NCI-H2029 treated with DMSO at 0.1 percent for 48 hours (cell line): ENCODE measurements at places on chromosomes 16 and 17.

GRCh38 chr16:54076006-54076504 lies 210.5 kb downstream of the IRX3 start:
- no peak for DNase-seq

DNA sequence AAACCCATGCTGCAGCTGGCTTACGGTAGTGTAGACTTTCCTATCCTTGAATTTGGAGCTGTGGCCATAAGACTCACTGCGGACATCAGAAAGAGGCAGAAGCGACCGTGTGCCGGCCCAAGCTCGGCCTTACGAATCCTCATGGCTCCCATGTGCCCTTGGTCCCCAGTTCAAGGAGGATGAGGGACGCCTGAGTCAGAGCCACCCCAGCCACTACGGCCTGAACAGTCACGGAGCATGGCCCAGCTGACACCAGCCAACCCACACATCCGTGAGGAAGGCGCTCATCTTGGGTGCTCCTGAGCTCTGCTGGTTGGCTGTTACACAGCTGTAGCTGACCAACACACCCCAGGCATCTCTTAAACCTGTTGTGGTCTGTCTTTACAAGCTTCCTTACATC lies 44.0 kb downstream of the ZCCHC14 start:
- DNase-seq, result no peak

DNA sequence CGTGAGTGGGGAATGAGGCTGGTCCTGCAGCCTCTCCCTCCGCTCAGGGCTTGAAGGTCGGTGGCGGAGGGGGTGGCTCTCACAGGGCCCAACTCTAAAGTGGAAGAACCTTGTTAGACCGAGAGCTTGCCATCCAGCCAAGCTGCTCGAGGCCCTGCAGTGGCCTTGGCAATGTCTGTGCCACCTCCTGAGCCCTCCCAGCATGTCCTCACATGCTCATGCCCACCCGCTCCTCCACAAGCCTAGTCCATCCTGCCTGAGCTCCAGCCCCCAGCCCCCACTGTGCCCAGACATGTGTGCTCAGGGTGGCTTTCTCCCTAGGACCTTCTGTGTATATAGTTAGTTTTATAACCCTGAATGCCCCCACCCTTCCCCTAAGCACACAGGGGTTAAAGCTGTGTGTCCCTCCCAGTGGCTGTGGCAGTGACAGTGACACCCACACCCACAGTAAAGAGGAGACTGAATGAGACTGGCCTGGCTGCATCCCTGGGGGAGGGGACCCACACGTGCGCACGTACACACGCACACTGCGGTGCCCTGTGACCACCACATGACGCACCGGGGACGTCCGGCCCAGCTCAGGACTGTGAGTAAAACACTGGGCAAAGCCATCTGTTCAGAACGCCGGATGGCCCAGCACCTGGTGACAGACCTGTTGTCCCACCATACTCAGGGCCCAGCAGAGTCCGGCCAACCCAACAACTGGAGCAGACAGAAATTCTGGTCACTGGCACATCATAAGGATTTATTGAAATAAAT lies 15.6 kb downstream of the PDK2 start:
- DNase-seq, result no peak

- DNase-seq, result no peak
These were observed 3.5 kb downstream of the IRX3 start for GRCh38 chr16:54282928-54283724.

GRCh38 chr17:40536295-40537171 lies 28.7 kb downstream of the CCR7 start:
- DNase-seq, result no peak

DNA sequence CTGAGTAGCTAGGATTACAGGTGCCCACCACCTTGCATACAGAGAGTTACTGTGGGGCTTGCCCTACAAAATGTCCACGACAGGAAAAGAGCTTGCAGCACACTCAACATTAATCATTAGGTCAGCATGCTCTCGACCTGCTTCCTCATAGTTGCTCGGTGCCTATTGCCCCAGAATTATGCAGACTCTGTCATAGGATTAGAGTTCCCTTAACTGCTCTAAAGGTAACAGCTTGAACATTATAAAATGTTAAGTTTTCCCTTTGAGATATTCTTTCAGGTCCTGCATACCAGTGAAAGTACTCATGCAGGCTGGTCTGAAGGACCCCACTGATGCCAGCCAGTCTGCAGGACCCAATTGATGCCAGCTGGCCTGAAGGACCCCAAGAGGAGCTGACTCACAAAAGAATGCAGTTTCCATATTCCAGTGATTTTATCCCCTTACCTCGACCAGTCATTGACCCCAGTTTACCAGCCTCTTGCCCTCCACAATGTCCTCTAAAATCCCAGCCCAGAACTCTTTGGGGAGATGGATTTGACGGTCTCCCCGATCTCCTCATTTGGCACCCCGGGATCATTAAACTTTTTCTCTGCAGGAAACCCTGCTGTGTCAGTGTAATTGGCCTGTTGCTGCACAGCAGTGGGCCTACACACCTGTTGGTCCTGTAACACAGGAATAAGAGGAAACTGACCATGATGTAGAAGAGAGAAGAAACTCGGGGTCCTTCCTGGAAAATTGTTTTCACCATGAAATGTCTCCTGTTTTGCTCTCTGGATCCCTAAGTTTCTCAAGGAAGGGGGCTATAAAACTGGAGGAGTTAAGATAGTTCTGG lies 10.6 kb downstream of the ICAM2 start:
- DNase-seq, result no peak

GRCh38 chr17:9004132-9004960 lies 17.0 kb upstream of the NTN1 start:
- DNase-seq, result no peak

GRCh38 chr16:11128211-11129141 lies 127.5 kb downstream of the SOCS1 start:
- DNase-seq, result no peak

DNA sequence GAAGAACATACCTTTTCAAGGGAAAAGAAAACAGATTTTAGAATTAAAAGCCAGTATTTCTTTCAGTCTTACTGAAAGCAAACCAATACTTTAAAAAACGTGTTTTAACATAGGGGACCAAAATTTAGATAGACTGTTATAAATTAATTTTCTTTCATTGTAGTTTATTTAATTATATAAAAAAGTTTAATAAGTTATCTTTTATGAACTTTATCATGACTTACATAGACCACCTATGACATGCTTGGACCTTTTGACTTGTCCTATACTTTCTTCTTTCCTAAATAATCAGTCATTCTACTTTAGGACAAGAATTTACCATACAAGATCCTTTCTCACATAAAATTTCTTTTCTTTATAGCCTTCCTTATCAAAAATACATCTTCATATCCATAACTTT lies 102.0 kb upstream of the HAS3 start:
- DNase-seq, result no peak

DNA sequence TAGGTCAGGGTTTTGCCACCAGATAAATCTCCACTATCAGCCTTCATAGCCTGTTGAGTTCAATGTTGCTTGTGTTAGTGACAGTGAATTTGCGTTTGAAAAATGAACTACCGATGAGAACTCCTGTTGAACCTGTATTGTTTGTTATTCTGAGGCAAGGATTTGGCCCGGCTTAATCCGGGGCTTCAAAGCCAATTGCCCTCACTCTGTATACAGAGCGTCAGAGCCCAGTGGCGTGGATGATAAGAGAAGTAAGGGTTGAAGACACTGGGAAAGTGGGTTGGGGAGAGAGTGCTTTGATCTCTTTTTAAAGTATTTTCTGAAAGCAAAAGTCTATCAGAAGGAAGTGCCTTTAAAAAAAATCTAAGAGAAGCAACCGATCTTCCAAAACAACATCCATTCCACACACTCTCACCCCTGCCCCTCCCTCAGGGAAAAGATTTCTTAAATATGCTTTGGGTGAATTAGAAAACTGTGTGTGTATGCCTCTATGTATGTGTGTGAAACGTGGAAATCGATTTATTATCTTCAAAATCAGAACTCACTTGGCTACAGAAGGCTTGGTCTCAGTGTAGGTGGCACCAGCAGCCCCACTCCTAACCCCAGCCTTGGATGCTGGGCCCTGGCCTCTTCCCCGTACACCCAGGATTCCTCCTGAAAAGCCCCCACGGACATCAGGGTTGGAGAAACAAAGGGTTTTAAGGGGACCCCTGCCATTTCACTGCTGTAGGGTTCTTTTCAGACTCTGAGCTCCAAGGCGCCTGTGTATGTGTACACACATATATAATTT lies 8.8 kb downstream of the TBX4 start:
- no peak for DNase-seq

DNA sequence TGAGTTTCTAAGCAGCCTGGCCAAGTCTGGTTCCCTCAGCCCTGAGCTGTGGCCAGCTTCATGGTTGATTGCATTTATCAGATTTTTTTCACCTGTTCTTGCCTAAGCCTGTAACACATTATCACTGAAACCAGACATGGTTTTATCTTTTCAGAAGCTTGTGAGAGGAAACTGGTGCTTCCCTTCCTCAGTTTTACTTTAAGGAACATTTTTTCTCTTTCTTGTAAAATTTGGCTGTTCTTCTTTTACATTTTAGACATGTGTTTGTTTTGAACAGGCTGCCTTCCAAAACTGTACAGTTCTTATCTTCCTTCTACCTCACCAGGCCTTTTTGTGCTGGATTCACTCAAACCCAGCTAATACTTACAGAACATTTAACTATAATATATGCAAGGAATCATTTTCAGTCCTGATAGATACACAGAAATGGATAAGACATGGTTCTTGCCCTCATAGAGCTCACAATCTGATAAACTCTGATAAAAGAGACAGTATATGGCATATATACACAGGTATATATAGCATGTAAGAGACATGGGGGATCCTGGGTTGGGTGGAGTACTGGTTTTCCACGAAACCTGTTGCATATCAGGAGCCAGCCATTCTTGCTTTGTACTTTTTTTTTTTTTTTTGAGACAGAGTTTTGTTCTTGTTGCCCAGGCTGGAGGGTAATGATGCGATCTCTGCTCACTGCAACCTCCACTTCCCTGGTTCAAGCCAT lies 44.5 kb downstream of the ZNRF1 start:
- no peak for DNase-seq

GRCh38 chr16:55732496-55732895 lies 76.7 kb downstream of the SLC6A2 start:
- DNase-seq, result no peak

DNA sequence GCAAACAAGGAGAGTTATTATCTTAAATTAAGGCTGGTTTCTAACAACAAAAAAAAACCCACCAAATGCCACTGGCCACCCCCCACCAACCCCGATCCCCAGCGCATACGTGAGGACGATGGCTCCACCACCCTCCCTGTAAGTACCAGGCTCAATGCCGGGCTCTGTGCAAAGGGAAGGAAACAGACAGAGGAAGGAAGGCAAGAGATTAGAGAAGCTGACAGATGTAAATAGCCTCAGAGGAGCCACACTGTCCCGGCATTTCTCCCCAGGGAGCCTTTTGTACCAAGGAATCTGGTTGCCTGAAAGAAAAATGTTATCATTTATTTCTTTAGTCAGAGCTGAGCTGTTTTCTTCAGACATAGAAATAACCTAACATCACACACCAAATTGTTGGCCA lies 13.1 kb downstream of the SOST start:
- no peak for DNase-seq

- no peak for DNase-seq
These were observed 30.8 kb upstream of the SPACA3 start for GRCh38 chr17:32960815-32961214.

DNA sequence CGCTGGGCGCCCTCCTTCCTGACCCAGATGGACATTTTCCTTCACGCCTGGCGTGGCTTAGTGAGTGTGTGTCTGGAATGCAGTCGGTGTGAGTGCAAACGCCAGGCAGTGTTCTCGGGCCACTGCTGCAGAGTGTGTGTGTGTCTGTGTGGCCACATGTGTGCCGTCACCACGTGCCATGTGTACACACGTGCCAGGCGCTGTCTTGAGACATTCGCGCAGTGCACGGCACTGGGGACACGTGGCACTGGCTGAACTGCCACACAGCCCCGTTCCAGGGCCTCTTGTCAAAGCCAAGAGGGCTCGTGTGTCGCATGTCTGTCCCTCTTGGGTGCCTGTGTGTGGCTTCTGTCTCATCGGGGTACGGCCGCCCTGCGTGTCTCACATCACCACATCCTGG lies 28.8 kb downstream of the MAPK8IP3 start:
- DNase-seq, result no peak

- no peak for DNase-seq
These were observed 30.5 kb downstream of the PIK3R6 start for GRCh38 chr17:8836821-8837562.

GRCh38 chr17:57113656-57114055 lies 28.6 kb downstream of the AKAP1 start:
- DNase-seq, result no peak

DNA sequence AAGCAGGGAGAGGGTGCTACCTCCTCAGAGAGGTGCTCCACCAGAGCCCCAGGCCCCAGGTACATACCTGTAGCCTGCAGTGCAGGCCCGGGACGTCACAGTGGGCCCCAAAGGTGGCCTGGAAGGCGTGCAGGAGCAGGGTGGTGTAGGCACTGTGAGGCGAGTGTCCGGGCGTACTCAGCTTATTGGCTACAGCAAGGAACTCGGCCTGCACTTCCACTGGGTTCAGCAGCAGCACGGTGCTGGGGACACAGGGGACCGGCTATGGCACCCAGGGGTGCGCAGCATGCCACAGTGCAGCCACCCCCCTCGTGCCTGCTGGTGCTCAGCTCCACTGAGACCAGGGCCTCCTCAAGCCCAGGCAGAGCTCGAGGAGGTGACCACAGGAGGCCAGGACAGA lies 23.2 kb upstream of the PIK3R6 start:
- DNase-seq, result no peak

- DNase-seq, result peak; percentile 73
These were observed 3.4 kb downstream of the MYO18A start for GRCh38 chr17:29176558-29177351.

GRCh38 chr17:8153525-8153956 lies 1.3 kb upstream of the PER1 start:
- DNase-seq, result no peak

DNA sequence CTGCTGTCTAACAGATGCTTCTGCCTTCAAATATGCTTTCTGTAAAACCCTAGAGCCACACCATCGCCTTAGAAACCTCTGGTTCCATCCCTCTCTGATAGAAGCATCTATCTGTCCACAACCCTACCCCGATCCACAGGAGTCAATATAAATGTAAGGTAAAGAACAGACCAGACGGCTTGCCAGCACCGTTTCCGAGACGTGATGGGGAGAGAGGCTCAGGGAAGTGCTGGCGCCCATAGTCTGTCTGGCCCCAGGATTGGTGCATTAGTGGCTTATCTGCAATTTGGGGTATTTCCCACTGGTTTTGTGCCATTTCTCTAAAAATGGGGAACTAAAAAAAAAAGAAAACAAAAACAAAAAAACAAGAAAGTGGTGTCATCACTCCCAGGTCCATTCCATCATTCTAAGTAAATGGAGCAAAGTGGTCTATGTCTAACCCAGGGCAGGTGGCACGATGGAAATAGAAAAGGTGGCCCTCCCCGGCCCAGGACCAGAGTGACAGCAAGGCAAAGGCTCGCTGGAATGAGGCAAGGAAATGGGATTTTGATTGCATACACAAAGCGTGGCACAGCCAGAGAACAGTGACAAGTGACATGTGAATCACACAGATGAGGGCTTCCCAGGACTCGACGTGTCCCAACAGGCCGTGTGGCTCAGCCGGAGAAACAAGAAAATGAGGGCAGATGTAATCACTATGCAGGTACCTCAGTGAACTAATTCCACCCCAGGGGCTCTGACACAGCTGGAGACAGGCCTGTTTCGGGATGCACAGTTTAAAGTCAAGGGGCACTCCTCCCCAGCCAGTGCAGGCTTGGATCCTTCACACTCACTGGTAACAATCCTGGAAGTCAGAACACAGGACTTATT lies 125.6 kb downstream of the GAS7 start:
- DNase-seq, result no peak

GRCh38 chr16:26993963-26994362 lies 72.8 kb upstream of the C16orf82 start:
- DNase-seq, result no peak

GRCh38 chr16:17843905-17844304 lies 373.1 kb upstream of the XYLT1 start:
- no peak for DNase-seq
